ENCODE measurements at places on chromosomes 2 and 18.

GRCh38 chr2:208040199-208041171 lies 15.2 kb upstream of the PLEKHM3 start:
- DNase-seq: no peak

- no peak for DNase-seq
Measured at GRCh38 chr18:8562919-8563318, 46.3 kb upstream of the RAB12 start.

GRCh38 chr18:7205346-7205745 lies 25.5 kb upstream of the LRRC30 start:
- no peak for DNase-seq

- DNase-seq: no peak
Measured at GRCh38 chr18:49728542-49728941, 84.8 kb downstream of the ACAA2 start.

DNA sequence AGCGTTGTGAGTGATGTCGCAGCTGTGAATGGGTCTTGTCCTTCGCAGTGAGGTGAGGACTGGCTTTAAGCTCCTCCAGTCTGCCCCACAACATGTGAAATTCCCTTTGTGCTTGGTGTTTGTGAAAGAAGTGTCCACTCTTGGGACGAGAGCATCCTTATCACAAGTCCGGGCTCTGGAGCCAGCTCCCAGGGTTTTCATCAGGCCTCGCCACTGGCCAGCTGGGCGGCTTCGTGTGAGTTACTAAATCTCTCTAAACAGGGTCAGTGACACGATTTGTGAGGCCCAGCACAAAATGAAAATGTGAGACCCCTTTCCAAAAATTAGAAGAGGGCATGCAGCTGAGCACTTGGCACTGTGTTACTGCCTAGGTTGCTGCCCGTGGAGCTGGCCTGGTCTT lies 115.9 kb downstream of the VAPA start:
- no peak for DNase-seq

GRCh38 chr2:136059036-136059472 lies 58.9 kb downstream of the CXCR4 start:
- no peak for DNase-seq

DNA sequence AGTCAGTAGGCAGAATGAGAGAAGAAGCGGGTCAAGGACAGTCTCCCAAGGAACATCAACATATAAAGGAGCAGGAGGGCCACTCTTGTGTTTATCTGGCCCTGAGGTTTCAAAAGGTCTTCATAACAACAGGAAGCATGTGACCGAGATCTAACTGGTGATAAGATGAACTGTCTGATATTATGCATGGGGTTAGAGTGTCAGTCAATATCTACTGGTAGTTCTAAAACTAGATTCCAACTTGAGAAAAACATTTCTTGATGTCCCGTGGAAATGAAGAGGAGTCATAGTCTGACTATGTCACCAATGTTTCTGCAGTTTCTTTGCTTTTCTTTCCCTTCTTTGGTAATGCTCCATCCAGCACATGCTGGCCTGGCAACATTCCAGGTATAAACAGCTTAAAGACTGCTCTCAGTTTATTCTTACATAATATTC lies 77.5 kb upstream of the ITPRID2 start:
- DNase-seq: no peak

- DNase-seq: no peak
Measured at GRCh38 chr2:8856176-8856575, 18.8 kb upstream of the KIDINS220 start.

DNA sequence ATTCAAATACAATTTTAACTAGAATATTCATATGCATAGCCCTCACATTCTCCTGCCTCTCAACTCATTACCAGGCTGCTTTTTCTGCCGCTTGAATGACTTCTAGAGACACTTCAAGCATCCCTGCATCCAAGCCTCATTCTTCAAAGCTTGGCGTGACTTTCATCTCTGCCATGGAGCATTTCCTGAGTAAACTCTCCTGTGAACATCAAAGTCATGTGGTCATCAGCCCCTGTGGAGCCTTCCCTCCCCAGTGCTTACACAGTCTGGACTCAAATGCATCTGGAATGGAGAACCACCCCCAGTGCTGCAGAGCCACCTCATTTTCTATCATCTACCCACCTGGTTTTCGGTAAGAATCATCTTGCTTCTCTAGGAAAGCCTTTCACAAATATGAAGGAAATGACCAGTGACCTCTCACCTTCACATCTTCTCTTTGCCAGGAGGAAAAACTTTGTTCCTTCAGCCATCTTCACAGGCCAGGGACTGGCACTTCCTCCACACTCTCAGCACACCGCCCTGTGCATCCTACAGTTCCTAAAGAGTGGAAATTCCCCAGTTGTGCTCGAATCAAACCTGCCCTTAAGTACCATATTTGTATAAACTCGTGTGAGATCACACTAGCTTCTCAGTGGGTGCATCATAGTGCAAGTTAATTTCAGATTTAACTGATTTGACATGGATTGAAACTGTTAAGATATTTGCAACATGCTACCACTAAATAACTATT lies 116.4 kb downstream of the COL6A3 start:
- no peak for DNase-seq

- no peak for DNase-seq
Measured at GRCh38 chr2:121451398-121451797, 79.3 kb upstream of the RNU4ATAC start.

DNA sequence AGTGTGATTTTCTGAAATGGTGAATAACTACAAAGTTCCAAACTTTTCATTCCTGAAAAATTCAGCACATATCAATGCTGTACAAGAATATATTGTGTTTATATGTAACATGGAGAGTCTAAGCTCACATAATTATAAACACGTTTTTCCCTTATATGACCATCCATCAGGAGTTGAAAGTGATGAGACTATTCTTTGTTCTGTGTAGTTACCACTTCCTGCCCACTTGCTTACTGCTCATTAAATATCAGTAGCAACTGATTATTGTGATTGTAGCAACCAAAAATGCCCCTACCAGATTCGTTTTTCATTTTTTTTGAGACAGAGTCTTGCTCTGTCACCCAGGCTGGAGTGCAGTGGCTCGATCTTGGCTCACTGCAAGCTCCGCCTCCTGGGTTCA lies 30.8 kb downstream of the OTX1 start:
- DNase-seq: no peak

- DNase-seq: no peak
Measured at GRCh38 chr18:9890957-9891356, 5.2 kb downstream of the TXNDC2 start.

- no peak for DNase-seq
Measured at GRCh38 chr2:234715671-234716250, 218.9 kb upstream of the ARL4C start.

DNA sequence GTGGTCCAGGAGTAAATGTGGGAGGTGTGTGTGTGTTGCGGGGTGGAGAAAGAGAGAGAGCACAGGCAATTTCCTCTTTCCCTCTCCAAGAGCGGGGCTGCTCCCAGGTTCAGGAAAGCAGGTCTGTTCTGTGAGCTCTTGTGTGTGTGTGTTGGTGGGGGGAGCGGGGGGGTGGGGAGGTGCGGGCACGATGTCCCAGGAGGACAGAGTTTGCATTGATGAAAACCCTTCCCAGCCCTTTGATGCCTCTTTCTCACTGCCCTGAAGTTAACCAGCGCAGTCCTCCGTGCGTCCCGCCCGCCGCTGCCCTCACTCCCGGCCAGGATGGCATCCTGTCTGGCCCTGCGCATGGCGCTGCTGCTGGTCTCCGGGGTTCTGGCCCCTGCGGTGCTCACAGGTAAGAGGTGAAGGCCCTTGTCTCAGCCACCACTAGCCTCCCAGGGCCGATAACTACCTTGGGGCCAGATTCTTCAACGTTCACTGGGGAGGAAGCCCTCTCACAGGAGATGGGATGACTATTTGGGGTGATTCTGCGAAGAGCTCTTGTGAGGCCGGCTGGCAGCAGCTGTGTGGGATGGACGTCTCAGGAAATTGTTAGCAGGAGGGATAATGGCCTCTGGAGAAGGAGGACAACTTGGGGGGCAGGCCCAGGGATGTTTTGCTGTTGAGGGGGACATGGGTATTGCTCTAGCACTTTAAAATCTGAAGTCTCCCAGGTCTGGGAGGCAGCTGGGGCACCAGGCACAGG lies at the start of gene SNORC:
SNORC (plus strand) TSS at position 247 of the 748 bp plus-strand sequence; CDS start at position 325, 78 bp downstream.
- DNase-seq: no peak

DNA sequence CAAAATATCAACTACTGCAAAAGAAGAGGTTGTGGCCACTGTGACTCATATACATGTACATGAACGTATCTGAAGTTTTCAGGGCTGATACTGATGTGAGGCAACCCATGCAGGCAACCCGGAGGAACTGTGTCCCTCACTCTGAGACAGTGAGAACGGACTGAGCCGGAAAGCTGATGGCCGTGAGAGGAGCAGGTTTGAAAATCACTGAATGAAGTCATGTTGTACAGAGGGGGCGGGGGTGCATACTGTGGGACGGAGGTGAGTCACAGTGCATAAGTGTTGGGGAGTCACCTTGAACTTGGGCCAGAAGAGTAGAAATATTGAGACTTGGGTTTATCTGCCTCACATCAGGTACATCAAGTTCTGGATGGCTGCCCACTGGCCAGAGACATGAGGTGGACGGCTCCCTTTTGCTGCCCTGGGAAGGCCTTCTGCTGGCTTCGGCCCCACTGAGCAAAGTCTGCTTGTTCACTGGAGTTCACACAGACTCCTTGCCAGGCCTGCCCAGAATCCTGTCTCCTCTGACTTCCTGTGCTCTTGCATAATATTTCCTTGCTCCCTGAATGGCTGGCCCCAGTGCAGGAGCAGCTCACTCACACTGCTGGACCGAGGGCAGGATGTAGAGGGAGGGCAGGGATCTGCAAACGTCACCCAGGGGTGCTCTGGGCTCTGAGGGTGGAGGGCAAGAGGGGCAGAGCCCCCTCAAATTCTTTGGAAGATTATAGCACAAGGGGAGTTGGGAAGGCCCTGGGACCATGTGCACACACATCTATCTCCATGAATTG lies 18.1 kb downstream of the EPAS1 start:
- DNase-seq: no peak

DNA sequence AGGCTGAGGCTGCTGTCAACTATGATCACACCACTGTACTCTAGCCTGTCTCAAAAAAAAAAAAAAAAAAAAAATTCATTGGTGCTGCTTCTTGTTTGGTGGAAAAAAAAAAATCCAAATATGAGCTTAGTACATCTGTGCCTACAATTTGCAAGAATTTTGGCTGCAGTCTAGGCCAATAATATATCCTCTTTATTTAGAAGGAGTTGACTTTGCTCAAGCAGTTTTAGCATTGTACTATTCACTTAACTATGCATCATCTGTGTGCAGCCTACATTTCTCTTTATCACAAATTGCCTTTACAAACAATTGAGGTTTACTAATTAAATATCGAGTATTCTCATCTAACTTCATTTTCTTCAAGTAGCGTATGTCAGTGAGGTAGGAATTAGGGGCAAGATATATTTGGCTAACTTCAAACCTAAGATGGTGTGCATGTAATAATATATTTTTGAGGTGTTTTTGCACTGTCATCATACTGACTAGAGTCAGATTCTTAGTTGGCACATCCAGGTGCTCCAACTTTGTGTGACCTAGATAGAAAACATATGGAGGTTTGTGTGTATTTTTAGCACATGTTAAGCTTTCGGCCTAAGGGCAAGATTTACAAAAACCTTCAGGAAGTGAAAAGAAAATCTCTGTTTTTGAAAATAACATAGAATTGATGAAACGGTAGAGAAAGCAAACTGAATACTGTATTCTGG lies 51.8 kb downstream of the PMS1 start:
- no peak for DNase-seq

GRCh38 chr2:24453379-24454073 lies 37.5 kb upstream of the NCOA1 start:
- no peak for DNase-seq

- no peak for DNase-seq
Measured at GRCh38 chr18:35770376-35771014, 189.0 kb downstream of the GALNT1 start.

DNA sequence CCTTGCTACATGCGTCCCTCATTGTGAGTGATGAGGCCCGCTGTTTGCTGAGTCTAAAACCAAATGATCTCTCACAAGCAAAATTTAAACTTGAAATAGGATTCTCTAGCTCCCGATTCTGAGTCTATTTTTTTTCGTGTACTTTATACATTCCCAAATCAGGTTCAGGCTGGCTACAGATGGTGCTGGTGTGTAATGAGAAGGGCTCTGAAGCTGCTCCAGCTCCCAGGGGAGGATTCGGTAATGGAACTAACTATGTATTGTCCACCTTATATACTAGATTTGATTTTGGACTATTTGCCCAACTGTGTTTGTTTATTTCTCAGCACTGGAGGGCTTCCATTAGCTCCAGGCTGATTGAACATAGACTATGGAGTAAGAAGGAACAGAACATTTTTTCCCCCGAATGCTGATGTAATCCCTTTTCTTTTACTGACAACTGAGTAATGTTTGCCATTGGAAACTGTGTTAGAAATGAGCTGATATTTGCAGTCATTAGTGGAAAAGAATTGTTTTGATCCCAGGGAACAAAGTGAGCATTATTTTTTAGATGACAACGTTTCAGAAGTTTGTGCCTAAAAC lies 274.0 kb upstream of the FIGN start:
- no peak for DNase-seq

GRCh38 chr2:101672047-101672446 lies 25.5 kb upstream of the MAP4K4 start:
- no peak for DNase-seq

GRCh38 chr2:228545041-228545747 lies 363.7 kb upstream of the SPHKAP start:
- no peak for DNase-seq

DNA sequence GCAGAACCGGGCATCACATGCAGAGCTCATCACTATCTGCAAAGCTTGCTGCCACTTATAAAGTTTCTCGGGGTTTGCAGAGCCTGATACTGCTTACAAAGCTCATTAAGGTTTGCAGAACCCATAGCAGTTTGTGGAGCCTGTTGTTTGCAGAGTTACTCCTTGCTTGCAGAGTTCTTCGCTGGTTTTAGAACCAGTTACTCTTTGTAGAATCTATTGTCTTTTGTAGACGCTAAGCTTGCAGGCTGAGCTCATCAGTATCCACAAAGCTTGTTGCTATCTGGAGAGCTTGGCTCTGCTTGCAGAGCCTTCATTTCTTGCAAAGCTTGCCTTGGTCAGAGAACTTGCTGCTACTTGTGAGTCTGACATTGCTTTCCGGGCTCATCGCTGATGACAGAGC lies 106.9 kb downstream of the CELF4 start:
- no peak for DNase-seq

GRCh38 chr2:50582164-50582563 lies 449.8 kb downstream of the NRXN1 start:
- DNase-seq: no peak

- DNase-seq: no peak
Measured at GRCh38 chr2:18845854-18846445, 256.6 kb upstream of the NT5C1B start.

DNA sequence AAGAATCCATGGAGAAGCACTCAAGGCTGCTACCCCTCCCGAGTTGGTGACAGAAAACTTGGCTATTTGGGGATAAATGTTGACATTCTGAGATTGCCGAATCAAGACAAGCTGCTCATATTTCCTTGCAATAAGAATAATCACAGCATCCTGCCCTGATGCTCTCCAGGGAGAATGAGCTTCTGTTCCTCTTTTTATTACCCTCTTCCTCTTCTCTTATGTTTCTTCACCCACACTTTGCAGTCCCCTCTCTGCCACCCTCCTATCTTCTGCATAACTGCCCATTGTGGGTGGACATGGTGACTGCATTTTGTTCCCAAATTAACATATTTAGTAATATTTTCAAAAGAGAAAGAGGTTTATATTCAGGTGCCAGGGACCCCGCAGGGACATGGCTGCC lies 11.9 kb upstream of the MSGN1 start:
- no peak for DNase-seq

All from iPS DF 19.7 (cell line).